ENCODE measurements at places on chromosomes 6 and 20.

GRCh38 chr6:33616113-33616512 lies 5.0 kb upstream of the ITPR3 start:
- DNase-seq = no peak

DNA sequence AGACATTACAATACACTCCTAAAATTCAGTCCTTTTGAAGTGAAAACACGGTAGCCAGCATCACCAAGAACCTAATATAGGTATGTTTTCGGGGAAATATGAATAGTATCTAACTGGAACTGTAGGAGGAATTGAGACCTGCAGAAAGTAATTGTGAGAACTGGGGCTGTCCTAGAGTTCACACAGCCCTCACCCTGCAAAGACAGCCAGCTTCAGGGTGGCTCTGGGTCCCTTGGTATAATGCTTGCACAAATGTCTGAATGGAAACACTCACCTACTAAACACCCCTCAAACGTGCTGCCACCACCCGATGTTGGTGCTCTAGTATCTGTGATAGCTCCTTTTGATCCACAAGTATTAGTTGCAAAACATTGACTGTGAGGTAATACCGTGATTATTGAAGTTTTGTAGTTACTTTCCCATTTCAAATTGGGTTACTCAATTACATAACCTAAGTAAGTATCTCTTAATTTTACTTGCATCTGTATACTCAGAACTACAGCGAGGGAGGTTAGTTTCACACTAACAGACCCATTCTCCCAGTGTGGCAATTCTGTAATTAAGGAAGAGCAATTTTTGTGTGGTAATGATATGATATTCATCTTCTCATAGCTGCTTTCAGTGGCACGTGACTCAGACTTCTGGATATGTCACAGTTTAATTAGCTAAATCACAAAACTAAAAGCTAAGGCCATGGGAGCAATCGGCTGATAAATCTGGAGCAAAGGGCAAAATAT lies 129.5 kb downstream of the INSM1 start:
- DNase-seq = no peak

DNA sequence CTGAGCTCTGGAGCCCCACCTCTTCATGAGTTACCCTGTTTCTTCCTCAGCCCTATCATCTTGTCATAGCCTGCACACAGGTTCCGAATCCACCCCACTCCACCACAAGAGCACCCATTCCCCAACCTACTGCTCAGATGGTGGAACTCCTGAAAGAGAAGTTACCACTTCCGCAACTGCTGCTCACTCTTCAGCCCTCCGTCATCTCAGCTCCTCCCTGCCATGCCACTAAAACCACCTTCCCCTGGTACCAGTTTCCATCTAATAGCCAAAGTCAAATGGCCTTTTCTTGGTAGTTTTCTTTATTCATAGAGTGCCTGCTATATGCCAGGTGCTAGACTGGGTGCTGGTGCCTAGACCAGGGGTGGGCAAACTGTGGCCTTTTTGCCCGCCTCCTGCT lies 3.9 kb downstream of the RAB22A start:
- no peak for DNase-seq

DNA sequence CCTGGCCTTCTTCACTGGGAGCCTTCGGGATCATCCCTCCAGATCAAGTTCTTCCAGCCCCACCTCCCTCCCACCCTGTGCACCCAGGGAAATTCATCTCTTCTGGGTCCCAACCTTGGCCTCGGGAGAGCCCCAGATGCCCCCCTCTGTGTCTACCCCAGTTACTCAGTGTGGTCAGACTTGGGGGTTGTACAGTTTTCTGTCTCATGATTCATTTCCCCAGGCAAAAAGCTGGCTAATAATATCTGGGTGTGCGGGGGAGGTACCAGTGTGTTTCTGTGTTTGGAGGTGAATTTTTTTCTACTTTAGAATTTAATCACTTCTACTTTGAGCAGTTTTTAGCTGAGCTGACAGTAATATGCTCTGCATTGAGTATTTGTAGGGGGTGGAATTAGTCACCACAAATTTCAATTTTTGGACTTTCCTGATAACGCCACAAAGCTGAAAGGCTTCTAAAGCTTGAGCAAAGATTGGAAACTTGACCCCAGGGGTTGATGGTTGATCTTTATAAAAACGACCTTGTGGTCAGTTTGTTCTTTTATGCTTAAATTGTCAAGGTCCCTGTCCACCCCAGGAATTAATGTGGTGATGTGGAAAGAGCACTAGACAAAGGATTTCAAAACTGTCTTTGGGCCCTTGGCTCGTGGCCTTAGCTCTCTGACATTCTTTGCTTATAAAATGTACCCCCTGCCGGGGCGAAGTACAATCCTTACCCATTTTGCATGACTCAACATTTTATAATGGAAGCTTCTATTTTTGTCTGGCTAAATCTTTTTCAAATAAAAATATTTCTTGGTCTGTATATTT lies 284.7 kb upstream of the TAB2 start:
- no peak for DNase-seq

DNA sequence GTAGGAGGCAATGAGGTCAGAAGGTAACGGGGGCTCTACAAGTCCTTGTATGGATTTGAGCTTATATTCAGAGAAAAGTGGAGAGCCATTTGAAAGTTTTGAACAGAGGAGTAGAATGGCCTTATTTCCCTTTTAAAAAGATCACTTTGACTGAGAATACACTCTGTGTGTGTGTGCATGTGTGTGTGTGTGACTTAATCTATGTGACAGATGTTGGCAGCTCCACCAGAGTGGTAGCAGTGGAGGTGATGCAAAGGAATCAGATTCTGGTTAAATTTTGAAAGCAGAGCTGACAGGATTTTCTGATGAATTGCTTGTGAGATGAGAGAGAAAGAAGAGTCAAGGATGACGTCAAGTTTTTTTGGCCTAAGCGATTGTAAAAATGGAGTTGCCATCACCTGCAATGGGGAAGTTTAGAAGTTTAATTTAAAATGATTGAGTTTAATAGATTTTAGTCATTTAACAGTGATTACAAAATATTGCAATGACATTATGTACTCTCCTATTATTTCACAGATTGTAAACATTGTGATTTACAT lies 172.2 kb upstream of the HEY2 start:
- DNase-seq = no peak

GRCh38 chr6:35602133-35602946 lies 86.4 kb downstream of the FKBP5 start:
- no peak for DNase-seq

GRCh38 chr6:96014846-96015517 lies 792 bp upstream of the FUT9 start:
- DNase-seq = no peak

GRCh38 chr6:159762681-159763293 lies 942 bp downstream of the ACAT2 start:
- peak; percentile 5 for DNase-seq

DNA sequence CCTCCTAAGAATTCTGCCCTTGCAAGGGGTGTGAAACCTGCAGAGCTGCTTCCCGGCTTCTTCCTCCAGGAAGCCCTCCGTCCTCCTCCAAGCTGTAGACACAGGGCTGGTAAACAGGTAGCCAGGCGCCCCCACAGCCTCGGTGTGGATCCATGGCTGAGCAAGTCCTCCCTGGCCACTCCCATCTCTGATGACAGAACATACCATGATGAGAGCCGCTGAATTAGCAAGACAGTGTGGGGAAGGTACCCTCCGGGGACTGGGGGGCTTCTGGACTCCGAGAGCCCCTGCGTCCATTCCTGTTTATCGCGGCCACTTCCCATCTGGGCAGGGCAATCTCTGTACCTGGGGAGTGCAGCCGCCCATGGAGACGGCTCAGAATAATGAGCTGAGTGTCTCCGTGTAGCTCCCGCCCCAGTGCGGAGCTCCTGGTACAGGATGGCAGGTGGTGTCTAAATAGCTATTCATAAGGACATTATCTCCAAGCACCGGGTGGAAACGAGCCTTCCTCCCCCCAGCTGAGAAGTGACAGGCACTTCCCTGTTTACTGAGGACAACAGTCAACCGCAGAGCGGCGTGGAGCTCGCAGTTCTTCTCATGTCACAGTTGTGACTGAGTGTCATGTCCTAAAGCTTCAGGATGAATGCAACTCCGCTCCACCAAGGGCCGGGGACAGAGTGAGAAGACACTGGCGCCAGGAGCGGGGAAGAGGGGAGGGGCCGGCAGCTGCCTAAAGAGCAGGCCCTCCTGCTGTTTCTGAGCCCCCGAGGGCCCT lies 22.7 kb upstream of the NTSR1 start:
- no peak for DNase-seq

DNA sequence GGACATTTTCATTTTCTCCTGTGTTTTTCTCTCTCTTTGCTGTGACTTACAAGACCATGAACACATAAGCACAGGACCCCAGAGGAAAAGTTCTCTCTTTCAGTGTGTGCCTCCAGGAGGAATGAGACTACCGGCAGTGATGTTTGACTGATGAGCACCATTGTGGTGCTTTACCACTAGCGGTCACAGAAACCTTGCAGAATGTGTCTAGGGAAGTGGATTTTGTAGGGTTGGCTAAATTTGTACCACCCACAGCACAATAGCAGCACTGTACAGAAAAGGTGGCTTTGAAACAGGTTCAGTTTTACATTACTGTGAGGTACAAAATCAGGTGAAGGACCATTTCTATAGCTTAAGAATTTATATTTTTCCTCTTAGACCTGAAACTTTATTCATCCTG lies 301.9 kb upstream of the SUPT3H start:
- DNase-seq = no peak

DNA sequence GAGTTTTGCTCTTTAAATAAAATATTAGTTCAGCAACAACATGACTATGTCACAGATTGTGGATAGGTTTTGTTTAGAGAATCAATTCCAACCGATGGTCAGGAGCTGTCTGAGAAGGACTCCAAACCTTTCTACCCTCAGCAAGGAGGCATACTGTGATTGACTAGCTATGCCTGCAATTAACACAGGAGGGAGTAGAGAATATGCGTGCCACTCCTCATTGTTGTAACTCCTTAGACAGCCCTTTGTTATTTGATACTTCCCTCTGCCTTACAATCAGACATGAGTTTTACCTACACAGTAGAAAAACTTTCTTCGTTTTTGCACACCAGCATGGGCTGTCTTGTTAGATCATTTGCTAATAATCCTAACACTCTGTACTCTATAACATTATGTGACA lies 796.5 kb downstream of the PRIM2 start:
- DNase-seq = no peak

GRCh38 chr6:37620519-37620918 lies 77.2 kb downstream of the MDGA1 start:
- DNase-seq = no peak

DNA sequence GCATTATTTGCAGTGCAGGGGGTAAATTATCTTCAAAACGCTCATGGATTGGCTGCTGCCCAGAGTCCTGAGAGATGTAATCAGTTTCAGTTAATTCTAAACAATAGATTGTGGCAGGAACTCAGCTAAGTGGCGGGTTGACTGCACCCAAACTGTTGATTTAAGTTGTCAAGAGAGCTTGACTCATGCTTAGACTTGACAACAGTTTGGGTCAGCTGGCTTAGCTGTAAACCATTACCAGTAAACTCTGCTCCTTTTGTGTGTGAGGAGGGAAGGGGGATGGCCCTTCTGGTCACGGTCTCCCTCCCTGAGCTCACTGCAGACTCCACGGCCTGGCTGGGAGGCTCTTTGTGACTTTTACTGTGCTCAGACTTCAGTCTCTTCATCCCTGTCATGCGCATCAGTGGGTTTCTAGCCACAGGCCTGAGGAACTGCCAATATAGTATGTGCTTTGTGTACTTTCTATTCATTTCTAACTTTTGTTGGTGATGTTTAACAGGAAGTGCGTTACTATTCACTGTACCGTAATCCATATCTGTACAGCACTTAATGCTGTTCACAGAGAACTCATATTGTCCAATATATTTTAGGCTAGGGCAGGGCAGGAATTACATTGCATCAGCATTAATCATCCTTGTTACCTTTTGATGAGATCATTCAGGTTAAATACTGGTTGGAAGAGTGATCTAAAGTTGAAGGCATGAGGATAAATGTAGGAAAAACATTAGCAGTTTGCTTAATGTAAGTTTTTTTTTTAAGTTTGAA lies 488.3 kb downstream of the CDKAL1 start:
- no peak for DNase-seq

GRCh38 chr6:138972226-138972665 lies 15.8 kb downstream of the REPS1 start:
- no peak for DNase-seq

- no peak for DNase-seq
Measured at GRCh38 chr6:88650029-88650619, 313.3 kb downstream of the RNGTT start.

DNA sequence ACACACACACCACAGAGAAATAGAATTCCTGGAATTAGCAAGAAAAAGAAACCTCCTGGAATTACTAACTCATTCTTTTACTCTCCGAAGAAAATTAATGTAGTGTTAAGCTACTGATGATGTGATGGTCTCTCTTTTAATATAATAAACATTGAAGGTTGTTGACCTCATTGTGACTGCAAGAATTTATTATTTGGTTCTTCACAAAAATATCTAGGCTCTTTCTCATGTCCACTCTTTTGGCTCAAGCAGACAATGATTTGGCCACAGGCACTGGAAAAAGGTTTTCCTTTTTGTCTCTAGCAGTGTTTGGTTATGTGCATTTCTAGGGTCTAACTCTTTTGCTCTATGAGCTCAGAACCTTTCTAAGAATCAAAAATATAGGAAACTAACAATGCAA lies 811.9 kb downstream of the TENT5A start:
- no peak for DNase-seq

DNA sequence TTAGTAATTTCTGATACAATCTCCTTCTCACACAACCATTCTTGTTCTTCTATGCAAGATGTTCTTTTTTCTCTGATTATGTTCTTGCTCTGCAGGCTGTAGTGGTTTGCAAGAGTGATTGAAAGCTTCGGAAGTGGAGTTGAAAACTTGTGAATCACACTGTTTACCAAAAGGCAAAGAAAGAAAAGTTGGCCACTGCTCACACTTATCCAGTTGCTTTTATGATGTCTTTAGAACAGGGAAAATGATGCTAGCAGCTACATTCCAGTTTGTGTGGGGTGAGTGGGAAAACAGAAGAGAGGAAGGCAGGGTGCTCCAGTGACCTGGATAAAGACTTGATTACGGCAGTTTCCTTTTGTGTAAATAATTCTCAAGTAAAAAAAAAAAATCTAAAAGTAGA lies 583.3 kb downstream of the TENT5A start:
- DNase-seq = no peak

DNA sequence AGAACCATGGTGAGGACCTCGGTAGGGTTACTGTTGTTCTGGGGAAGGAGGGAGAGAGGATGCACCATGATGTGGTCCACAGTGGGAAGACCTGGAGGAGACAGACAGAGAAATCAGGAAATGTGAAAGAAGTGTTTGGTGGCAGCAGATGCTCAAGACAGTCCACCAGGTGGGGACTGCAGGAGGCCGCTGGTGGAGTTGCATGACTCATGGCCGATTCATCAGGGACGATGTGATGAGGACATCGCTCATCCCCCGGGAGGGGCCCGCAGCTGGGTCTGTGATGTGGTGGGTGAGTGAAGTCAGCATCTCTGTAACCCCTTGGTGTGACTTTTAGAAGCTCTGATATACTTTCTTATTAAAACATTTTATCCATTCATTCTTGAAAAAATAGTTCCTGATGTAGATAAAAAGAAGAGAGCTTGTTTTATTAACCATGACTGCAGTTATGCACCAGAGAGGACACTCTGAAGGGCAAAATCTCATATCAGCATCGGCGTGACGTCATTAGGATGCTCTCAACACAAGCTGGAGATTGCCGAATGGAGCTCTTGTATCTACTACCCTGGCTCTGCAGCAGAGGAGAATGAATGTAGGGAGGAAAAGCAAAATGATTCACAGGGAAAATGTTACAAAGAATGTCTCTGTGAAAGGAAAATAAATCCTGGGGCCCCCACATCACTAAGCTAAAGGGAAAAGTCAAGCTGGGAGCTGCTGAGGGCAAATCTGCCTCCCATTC lies 71.2 kb downstream of the RAMACL start:
- peak; percentile 32 for DNase-seq
